ENCODE measurements at places on chromosomes 7 and 10.
A peak's percentile ranks its signal among the peaks of the same experiment; 100 is the strongest.

GRCh38 chr7:39528849-39529248 is 37.4 kb upstream of the YAE1 start:
- no peak for DNase-seq

- no peak for DNase-seq
Measured at GRCh38 chr7:34242391-34242790, 337.1 kb downstream of the BMPER start.

DNA sequence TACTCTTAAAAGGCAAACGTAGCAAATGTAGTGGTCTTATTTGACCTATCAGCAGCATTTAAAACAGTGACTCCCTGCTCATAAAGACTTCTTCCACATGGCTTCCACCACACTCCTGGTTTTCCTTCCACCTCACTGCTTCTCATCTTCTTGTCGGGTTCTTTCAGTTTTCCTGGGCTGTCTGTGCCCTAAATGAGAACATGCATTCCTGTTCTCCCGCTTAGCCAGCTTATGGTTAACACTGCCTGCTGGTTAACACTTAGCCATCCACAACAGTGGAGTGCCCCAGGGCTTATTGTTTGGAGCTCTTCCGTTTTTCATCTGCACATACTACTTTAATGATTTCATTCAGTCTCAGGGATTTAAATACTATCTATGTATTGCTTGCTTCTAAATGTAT is 34.3 kb upstream of the EXOC6 start:
- no peak for DNase-seq

DNA sequence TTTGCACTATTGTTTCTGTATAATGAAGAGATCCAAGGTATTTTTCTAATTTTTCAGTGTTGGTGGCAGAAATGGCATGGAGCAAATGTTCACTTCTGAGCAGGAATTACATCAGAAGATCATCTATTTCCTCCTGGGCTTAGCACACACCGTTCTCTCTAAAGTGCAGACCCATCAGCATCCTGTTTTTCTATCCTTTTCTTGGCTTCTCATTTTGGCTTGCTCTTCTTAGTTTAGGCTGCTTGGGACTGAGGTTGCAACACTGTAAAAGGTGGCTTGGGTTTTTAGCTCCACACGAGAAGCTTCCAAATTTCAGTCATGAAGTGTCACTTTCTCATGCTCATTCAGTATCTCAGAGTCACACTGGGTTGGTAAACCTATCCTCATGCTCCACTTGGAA is 79.9 kb upstream of the SMIM30 start:
- DNase-seq: no peak

DNA sequence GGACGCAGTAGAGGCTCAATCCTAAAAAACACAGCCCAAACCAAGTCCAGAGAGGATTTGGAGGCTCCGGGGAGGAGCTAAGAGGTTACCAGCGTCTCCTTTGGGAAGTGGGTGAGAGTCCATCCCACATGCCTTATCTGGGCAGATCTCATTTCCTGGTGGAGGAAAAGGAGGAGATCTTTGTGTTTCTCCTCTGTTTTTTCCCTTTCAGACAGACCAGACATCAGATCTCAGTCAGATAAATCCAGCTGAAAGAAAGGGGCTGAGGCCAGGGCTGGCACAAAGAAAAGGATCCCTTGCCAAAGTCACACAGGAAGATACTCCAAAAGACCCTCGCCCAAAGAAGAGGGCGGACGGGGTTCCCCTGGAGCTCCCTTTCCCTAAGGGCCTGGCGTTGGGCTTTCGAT is 58.3 kb upstream of the COMTD1 start:
- no peak for DNase-seq

- DNase-seq: no peak
Measured at GRCh38 chr7:125122173-125122572, 192.5 kb upstream of the POT1 start.

GRCh38 chr10:62095181-62096122 is 173.2 kb downstream of the RTKN2 start:
- DNase-seq: no peak

DNA sequence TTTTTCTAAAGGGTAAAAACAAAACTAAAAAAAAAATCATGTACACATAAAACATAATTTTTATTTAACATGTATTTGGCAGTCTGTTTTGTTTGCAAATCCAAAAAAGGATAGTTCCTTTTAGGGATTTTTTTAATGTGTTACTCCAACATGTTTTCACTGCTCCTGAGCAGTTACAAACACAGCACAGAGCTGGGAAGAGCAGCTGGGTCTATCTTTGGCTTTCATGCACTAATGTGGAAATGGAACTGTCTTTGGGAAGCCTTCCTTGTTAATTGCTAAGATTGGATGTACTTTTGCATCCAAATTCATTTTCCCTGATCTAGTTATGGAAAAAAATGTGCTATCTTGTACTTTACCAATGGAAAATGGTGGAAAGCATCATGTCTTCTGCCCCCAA is 1035.1 kb downstream of the CNTNAP2 start:
- no peak for DNase-seq

GRCh38 chr7:106862317-106863089 is 2.6 kb upstream of the PIK3CG start:
- no peak for DNase-seq

DNA sequence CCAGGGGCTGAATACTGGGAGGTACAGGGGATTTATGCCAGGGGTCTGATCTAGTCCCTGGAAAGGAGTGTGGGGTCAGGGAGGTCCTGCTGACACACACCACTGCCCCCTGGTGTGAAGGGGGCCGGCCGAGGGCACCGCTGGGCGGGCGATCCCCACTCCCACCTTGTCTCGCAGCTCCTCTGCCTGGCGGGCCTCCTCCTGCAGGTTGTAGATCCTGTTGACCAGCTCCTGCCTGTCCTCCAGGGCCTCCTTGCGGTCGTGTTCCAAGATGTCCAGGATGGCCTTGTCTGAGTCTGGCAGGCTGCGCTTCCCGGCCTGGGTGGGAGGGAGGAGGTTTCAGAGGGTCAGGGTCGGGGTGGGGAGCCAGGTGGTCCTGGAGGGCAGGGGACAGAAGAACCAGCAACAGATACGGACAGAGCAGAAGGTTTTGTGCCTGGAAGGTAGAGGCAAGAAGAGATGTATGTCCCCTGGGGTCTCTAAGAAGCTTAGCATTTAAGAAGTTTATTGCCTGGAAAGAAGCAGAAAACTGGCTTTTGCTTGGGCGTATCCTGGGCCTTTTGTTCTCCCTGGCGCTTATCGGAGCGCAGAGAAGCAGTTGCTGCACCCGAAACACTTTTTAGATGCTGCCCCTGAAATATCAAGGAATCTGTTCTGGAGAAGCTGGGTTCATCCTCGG is 94.5 kb upstream of the GNA12 start:
- no peak for DNase-seq

- no peak for DNase-seq
Measured at GRCh38 chr7:94590526-94591162, 65.3 kb downstream of the SGCE start.

GRCh38 chr10:125982260-125982948 is 86.0 kb downstream of the FANK1 start:
- DNase-seq: peak; percentile 34

GRCh38 chr7:116672596-116673456 is 830 bp downstream of the MET start:
- DNase-seq: no peak

GRCh38 chr10:70561558-70561957 is 41.0 kb downstream of the PRF1 start:
- DNase-seq: no peak

GRCh38 chr7:36658335-36659171 is 65.7 kb downstream of the AOAH start:
- no peak for DNase-seq

DNA sequence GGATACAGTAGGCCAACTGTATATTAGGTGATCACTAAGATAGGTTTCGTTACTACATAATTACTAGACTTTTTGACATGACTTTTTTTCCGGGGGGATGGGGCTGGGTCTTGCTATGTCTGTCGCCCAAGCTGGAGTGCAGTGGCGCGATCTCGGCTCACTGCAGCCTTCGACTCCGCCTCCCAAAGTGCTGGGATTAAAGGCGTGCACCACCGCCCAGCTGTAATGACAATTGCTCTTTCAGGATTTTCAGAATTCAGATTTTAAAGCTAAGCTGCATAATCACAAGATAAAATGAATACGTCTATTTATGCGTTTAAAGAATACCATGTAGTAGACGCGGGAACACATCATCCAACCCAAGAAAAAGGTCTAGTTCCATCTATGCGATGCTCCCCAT is 982 bp downstream of the IDI1 start:
- DNase-seq: no peak

- peak; percentile 78 for DNase-seq
Measured at GRCh38 chr10:62244785-62245467, 23.7 kb downstream of the RTKN2 start.
